ENCODE measurements at places on chromosomes 3 and 15.

DNA sequence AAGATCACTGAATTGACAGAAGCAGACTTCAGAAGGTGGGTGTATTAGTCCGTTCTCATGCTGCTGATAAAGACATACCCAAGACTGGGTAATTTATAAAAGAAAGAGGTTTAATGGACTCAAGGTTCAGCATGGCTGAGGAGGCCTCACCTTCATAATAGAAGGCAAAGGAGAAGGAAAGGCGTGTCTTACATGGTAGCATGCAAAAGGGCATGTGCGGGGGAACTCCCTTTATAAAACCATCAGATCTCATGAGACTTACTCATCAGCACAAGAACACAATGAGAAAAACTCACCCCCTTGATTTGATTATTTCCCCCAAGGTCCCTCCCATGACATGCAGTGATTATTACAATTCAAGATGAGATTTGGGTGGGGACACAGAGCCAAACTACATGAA lies 416.3 kb upstream of the EPHA3 start:
- no peak for DNase-seq

DNA sequence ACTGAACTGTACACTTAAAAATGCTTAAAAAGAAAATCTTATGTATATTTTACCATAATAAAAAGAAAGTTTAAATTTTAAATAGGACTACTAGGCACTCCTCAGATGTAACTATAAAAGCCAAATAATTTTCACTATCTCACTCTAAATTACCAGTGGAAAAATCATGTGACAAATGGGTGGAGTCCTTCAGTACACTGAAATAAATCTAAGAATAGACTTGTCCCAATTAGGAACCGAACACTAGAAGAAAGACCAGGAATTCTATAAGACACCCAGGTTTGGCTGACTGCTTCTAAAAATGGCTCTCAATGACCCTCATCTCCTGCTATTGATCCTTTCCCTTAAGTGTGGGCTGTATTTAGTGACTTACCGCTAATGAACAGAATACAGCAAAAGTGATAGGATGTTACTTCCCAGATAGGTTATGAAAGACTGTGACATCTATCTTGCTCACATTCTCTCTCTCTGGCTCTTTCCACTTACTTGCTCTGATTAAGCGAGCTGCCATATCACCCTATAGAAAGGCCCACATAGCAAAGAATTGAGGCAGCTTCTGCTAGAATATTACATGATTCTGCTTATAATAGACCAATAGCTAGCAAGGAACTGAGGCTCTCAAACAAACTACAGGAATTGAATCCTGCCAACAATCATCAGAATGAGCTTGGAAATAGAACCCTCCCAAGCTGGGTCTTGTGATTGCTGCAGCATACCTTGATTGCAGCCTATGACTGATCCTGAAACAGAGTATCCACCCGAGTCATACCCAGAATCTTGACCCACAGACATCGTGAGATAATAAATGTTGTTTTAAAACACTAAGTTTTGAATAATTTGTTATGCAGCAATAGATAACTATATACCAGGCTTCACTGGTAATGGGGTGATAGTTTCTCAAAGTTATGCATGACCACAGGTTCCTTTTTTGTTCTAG lies 16.9 kb downstream of the TTBK2 start:
- DNase-seq = no peak

GRCh38 chr15:44132057-44132456 lies 63.0 kb downstream of the FRMD5 start:
- DNase-seq = no peak

DNA sequence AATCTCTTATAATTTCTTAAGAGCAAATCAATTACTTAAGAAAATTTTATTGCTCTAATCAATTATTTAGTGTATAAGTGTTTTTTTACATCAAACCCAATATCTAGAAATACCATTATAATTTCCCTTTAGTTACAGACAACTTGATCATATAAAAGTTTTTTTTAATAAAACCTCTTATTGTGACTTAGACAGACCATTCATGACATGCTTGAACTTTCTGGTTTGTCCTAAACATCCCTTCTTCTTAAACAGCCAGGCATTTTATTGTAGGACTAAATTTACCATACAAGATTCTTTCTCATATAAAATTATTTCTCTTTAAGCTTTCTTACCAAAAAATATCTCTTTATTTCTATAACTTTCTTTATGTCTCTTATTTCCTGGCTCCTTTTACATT lies 164.5 kb downstream of the SUCNR1 start:
- DNase-seq = no peak

DNA sequence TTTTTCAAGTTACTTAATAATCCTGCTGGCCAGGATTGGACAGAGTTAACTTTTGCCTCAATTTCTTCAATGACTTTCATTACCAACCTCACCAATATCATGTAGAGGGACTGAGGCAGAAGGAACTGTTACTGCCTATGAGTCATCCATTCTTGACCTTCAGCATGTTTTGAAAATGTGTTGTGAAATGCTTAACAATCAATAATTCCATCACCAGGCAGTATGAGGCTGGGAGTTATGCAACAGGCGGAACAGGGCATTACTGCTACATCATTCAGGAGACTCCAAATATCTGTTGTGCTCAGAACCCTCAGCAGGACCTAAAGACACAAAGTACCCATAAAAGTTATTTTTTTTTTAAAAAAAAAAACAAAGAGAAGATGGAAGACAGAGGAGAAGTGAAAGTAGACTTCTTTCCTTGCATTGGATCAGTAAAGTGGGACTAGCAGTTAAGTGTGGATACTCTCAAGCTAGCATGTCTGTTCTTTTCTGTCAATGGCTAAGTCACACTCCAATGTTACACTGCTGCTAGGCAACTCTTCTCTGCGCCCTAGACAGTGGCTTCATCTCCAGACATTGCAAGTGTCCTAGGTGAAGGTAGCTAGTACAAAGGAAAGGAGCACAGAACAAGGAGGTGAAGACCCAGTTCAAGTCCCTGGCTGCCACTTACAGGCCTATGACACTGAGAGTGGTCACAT lies 184.9 kb upstream of the LPP start:
- no peak for DNase-seq

- no peak for DNase-seq
These were observed 68.8 kb upstream of the IL12A start for GRCh38 chr3:159919873-159920272.

DNA sequence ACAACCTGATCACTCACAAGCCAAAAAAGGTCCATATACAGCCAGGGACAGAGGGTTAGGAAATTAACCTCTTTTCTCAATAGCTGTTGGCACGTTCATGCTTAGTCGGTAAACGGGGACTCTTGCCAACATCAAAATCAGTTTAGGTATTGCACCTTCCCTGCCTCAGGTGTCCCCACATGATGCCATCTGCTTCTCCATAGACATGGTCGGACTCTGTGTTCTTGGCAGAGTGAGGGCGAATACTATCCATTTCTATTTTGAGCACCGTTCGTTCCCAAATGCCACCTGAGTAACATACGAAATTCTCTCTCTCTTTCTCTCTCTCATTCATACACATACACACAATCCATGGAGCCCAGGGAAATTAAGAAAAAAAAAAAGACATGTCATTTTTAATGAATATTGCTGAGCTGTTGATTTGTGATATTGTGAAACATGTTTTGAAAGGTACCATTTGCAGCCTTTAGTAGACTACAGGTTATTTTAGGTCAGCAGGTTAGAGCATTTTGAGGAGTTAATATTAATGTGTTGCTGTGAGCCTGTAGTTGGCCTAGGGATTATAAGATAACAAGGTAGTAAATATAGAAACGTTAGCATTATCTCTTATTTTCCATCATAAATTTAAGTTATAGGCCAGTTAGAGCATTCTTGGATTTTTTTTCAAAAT lies 78.5 kb downstream of the GHSR start:
- DNase-seq = no peak

- no peak for DNase-seq
These were observed 71.1 kb upstream of the TRPM1 start for GRCh38 chr15:31172606-31173005.

DNA sequence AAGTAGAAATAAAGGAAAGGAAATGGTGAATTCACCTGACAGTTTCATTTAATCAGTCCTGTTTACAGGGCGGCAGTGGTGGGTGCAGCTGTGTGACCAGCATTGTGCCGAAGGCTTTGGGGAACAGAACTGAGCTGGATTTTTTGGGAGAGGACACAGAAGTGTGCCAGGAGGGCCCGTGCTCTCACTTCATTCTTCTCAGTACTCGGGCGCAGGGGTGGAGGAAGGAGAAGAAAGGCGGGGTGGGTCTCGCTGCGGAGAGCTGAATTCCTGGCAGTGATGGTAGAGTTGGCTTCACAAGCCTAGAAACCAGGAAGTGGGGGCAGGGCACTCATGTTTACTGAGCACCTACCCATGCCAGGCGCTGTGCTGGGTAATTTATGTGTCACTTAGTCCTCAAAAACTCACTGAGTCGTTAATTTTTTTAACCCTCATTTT lies 64.6 kb downstream of the CRTC3 start:
- peak; percentile 74 for DNase-seq

DNA sequence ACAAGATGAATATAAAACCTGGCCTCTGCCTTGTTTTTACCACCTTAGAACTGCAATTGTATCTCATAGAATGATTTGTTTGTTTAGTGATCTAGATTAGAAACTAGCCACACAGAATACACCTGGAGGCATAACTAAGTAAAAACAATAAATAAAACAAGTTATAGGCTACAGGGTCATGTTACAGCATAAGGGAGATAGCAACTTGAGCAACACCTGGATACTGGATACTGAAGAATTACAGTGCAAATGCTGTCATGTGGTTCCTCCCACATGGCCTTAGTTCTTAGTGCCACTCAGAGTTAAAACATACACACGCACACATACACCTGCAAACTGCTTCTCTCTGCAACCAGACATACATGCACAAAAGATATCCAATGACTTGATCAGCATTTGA lies 563.4 kb upstream of the DPPA4 start:
- no peak for DNase-seq

- no peak for DNase-seq
These were observed 145.1 kb downstream of the LPP start for GRCh38 chr3:188299068-188299467.

Measured in NCI-H774 (cell line).